A549 treated with CpdA at 1 μM for 4 hours (cell line): ENCODE measurements at places on chromosomes 12 and 14. TPM values are rescaled to one million over a fixed set of nuclear protein-coding genes. Genes with fewer than 3 reads are reported as not detected.

Gene NELL2
- total RNA-seq, result 0.16 to 0.30 TPM in 2 of 5 replicates, not detected in the others

Gene TTC6
- total RNA-seq, result 0.14 to 0.50 TPM (median 0.35 TPM) in 5 replicates

Gene ENO2
- 41.2 to 50.5 TPM (median 42.1 TPM) in 5 replicates for total RNA-seq

Gene LTBR
- total RNA-seq, result 165 to 193 TPM (median 184 TPM) in 5 replicates

Gene SDSL
- total RNA-seq, result 21.4 to 28.4 TPM (median 24.1 TPM) in 5 replicates

Gene BTBD6
- total RNA-seq, result 28.9 to 42.9 TPM (median 40.2 TPM) in 5 replicates

Gene OASL
- total RNA-seq, result 3.9 to 5.0 TPM (median 4.6 TPM) in 5 replicates
